ENCODE measurements at places on chromosomes 16 and 17.

DNA sequence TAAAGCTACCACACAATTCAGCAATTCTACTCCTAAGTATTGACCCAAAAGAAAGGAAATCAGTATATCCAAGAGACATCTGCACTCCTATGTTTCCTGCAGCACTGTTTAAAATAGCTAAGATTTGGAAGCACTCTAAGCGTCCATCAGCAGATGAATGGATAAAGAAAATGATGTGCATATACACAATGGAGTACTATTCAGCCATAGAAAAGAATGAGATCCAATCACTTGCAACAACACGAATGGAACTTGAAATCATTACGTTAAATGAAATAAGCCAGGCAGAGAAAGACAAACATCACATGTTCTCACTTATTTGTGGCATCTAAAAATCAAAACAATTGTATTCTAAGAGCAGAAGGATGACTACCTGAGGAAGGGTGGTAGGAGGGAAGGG lies 1.5 kb downstream of the SLFN11 start:
- no peak for DNase-seq

DNA sequence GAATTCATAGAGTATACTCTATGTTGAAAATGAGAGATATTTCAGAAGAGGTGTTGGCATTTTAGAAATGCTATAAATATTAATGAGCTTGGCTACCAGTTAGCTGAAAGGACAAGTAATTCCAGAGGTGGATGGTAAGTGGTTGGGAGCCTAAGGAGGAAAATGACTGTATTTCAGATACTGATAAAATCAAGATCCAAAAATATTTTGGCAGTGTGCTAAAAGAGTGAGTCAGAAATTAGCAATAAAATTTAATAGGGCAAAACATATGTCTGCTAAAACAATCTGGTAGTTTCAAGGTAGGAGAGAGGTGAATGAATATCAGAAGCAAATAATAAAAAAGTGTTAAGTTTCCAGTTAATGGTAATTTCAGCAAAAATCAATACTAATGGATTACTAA lies 1287.9 kb downstream of the CDH8 start:
- no peak for DNase-seq

GRCh38 chr16:9072806-9073341 lies 18.6 kb upstream of the HAPSTR1 start:
- DNase-seq: peak; percentile 69

DNA sequence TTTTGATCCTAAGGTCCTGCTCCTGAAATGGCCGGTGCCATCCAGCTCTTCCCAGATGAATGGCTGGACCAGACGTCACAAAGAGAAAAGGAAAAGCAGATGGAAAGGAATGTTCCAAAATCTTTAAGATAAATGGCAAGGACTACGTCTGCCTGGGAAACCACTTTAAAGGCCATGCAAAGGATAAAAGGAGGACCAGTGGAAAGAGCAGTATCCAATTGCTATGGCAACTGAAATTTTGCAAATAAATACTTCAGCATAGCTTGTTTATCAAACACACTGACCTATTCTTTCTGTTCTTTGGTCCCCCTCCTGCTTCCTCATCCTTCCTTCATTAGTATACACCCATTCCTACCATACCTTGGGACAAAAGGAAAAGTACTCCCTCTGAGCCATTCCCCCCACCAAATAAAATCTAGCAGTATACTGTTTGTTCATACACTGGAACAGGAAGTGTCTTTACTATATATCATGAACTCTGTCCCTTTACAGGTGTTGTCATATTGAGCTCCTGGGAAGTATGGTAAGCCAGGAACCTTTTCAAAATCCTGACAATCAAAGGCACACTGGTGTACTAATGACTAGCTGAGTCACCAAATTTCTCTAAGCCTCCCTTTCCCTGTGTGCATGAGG lies 37.2 kb upstream of the NUFIP2 start:
- no peak for DNase-seq

GRCh38 chr16:88353232-88353631 lies 29.5 kb upstream of the ZNF469 start:
- DNase-seq: no peak

DNA sequence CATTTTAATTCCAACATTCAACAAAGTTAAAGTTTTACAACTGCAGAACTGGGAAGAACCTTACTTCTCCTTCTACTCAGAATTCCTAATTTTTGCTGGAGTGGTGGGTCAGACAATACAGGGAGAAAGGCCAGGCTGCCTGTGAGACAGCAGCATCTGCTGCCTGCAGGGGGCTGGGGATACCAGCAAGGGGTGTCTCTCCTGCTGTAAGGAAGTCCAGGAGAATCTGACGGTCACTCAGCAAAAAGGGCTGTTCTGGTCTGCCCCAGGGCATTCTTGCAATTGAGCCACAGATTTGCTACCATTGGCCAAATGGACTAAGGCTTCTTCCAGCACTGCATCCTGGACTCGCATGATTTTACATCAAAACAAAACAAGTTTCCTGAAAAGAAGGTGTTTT lies 426.6 kb upstream of the CDH11 start:
- no peak for DNase-seq

DNA sequence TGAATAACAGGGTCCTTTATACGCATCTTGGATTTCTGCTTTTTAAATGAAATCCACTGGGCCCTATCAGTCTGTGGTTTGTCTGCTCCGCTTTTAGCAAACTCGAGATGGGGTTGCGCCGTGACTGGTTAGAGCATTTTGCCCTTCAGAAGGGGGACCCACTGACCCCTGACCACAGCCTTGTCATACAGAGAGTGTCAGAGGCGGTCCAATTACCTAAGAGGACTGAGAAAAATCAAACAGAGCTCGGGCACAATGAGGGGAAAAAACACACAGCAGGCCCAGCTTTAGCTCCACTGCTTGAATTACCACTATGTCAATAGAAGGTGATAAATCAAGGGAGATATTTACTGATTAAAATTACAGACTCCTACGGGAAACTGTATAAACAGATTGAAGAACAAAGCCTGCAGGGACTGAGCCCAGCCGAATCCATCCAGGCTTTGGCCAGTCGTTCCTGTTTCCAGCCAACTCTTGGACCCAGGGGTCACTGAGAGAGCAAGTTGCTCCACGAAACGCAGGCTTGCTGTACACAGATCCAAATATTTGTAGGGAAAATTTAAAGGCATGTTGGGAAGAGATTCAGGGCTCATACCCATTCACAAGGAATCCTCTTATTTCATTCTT lies 131.9 kb upstream of the ZFHX3 start:
- DNase-seq: no peak

GRCh38 chr17:19574956-19575355 lies 41.3 kb downstream of the SLC47A1 start:
- no peak for DNase-seq

DNA sequence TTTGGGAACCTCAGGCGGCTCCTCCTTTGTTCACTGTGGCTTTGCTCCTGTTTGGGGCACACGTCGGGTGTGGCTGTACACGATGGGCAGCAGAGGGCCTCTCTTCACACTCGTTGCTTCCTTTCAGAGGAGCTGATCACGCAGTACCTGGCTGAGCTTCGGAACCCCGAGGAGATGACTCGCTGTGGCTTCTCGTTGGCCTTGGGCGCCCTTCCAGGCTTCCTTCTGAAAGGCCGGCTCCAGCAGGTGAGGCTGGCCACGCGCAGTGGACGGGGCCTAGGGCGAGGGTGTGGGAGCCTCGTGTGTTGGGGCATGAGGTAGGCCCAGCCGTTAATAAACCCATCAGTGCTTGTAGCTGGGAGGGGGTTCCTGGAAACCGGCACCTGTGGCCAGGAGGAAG lies 85.0 kb upstream of the ZNF750 start:
- DNase-seq: no peak

DNA sequence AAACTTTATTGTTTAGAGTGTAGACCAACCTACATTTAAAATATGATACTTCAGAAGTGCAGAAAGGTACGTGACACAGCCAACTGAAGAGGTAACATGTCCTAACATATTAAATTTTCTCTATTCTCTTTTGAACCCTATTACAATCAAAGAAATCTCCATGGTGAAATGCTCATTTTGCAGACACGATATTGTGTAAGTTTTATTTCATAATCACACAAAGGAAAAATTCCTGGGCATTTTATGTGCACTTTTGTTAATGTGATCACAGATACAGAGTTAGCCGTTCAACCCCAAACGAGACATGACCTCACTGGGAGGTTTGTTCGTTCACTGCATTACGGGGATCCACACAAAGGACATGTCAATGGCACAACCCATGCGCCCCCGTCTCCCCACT lies 21.8 kb downstream of the KCNJ16 start:
- no peak for DNase-seq

GRCh38 chr17:78919861-78920450 lies 5.2 kb downstream of the TIMP2 start:
- DNase-seq: no peak

- DNase-seq: no peak
Measured at GRCh38 chr16:53115773-53116172, 61.0 kb downstream of the CHD9 start.

GRCh38 chr16:962901-963814 lies 7.6 kb downstream of the LMF1 start:
- no peak for DNase-seq

DNA sequence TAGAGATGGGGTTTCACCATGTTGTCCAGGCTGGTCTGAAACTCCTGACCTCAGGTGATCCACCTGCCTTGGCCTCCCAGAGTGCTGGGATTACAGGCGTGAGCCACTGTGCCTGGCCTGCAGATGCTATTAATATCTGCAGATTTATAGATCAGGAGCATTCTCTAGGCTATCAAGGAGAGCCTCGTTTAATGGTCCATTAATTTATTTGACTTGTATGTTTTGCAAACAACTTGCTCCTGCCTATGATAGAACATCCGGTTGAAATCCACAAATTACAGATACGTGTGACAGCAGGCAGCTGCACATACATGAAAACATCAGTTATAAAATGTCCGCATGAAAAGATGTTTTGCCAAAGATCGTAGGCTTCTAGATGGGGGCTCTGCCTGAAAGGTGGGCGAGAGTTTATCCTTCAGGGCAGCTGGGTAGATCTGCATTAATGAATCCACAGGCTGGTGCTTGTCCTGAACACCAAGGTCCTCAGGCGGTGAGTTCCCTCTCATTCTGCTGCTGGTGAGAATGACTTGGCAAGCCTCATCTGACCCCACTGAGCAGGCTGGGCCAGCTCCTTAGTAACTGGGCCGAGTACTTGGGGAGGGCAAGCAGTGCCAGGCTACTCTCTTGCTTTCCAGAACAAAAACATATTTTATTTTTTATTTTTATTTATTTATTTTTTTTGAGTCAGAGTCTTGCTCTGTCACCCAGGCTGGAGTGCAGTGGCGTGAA lies 37.1 kb upstream of the MGAT5B start:
- DNase-seq: no peak

DNA sequence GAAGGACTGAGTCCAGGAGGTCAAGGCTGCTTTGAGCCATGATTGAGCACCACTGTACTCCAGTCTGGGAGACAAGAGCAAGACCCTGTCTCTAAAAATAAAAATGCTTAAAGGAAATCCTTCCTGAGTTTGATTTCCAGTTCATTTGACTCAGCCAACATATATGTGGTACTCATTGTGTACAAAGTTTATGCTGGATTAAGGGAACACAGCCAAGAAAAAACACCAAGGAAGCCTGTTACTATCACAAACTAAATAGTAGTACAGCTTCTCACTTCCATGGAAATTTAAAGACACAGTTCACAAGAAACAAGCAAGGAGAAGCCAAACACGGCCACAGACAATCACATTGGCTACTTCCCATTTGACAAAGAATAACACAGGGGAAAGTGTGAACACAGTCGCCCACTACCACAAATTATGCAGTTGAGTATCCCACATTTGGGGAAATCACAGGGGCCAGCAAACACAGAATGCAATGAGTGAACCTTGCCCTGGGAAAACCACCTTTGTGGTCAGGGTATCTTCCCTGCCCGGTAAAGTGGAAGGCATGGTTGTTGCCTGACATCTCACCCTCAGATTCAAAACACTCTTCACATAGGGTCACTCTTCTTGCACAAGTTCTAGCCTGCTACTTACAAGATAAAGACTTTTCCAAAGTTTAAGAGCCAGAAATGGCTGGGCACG lies 14.5 kb downstream of the TEX14 start:
- DNase-seq: no peak

DNA sequence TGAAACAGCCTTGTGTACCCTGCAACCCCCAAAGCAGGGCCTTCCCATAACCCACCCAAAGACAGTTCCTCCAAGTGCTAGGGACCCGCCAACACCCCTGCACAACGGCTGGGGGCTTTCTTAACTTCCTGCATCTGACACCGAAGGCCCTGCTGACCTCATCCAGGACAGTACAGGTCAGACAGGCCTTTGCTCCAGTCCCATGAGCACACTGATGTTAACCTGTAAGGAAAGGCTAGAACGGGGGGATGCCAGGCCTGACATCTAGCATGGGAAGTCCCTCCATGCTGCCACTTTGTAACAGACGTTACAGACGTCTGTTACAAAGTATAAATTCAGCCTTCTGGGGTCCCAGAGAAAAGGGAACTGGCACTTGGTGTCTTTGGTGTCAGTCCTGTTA lies 369.1 kb downstream of the CPPED1 start:
- DNase-seq: no peak

- no peak for DNase-seq
Measured at GRCh38 chr16:48632137-48632774, 22.3 kb upstream of the N4BP1 start.

- no peak for DNase-seq
Measured at GRCh38 chr17:45110676-45111611, 21.4 kb downstream of the PLCD3 start.

DNA sequence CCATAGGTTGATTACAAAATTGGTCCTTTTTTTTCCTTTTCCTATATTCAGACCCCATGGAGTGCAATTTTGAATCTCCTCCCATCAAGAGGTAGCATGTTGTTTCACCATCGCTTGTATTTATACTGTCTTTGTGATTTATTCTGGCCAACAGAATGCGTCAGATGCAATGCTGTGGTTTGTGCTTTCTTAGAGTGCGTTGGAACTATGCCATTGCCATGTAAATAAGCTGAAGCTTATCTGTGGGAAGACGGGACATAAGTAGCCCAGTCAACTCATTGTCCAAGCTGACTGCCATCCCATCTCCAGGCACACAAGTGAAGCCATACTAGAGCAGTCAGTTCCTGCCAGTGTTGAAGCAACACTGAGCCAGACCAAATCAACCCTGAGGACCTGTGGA lies 1339.3 kb upstream of the GOT2 start:
- DNase-seq: no peak

- DNase-seq: no peak
Measured at GRCh38 chr17:2172999-2173398, 118.1 kb downstream of the HIC1 start.

DNA sequence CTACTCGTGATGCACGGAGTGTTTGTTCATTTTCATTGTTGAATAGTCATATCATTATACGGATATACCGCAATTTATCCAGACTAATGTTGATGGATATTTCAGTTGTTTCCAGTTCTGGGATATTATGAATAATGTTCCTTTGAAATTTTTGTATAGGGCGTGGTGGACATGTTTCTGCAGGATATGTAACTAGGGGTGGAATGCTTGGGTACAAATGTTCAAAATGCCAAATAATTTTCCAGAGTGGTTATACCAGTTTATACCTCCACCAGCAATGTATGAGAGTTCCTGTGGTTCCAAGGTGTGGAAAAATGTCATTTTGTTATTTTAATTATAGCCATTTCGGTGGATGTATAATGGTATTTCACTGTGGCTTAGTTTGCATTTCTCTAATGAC lies 53.6 kb downstream of the NUP88 start:
- no peak for DNase-seq

Data from GM12864 (cell line).